Endothelial cell of umbilical vein (primary cell): ENCODE measurements at places on chromosomes 13 and 19.

DNA sequence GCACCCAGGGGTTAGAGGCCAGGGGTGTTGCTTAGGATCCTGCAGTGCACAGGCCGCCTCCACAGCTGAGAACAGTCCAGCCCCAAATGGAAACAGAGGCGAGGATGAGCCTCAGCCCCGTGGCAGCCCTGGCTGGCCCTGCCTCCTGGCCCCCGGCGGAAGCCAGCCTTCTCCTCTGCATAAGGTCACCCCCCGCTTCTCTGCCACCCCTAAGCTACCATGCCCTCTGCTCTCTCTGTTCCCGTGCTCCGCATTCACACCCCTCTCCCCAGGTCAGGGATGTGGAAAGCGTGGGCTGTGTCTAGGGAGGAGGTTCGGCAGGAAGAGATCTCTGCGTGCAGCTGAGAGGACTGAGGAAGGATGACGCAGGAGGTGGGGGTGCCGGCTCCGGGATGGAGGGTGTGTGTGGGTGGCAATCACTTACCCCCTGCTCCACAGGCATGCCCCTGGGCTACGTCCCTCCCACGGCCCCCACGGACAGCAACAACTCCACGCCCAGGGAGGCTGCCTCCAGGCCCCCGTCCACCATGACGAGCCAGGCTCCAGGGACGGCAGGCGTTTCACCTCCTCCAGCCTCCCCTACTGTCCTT is 6.0 kb downstream of the SSC5D start:
- no peak for DNase-seq

- no peak for DNase-seq
Measured at GRCh38 chr19:28934631-28935030, 278.3 kb downstream of the UQCRFS1 start.

DNA sequence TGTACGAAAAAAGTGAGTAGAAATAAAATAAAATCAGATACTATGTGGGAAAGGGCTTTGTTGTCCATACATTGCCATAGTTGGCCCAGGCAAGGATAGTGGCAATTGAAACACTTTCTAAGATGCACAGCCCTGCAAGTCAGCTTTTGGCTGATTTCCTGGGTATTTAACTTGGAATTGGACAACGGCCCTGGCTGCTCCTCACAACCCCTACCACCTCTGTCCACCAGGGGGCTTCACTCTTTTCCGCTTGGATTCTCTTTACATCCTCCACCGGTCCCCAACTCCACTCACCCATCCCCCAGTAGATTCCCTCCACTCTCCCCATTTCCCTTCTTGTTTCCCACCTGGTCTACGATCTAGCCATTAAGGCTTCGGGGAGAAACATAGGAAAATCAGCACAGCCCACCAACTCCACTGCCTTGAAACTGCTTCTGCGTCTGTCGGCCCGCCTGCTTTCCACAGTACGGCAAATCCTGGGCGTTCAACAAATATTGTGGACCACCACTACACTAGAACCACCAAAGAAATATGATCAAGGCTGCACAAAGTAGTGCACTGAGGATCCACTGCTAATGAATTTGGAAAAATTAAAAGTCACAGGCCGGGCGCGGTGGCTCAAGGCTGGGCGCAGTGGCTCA is 48.6 kb upstream of the GTF3A start:
- peak; percentile 42 for DNase-seq

DNA sequence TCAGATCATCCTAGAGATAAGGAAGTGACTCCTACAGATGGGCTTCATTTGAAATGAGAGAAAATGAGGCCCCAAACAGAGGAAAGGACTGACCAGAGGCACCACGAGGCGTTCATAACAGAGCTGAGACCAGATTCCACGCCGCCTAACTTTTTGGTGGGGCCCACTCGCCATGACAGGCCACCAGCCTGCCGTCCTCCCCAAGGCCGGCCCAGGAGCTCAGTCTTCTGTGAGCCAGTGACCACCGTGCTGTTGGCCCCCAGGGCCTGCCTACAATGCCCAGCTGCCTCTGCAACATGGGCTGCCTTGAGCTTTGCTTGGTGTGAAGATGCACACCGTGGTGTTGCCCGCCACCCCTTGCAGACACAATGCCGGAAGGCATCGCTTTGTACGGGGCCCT is 40.5 kb downstream of the TSHZ3 start:
- DNase-seq, result no peak

DNA sequence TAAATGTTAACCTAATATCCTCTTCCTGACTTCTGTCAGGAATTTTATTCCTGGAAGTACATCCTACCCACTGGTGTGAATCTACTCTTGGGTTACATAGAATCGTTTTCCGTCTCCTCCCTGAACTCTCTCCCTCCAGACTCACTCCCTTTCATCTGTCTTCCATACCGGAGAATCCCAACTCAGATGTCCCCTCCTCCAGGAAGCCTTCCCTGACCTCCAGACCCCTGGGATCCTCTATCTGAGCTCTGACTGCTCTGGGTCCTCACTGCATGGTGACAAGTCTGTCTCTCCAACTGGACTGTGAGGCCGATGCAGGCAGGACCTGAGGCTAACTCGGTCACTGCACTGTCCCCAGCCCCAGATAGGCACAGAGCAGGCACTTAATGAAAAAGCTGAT is 24.6 kb downstream of the OPA3 start:
- DNase-seq, result no peak

- DNase-seq, result no peak
Measured at GRCh38 chr13:33375421-33375820, 89.9 kb upstream of the STARD13 start.
